Activated CD4-positive, alpha-beta memory T cell treated with anti-CD3 and anti-CD28 coated beads for 36 hours (primary cell): ENCODE measurements at places on chromosomes 13 and 19.

- DNase-seq = no peak
These were observed 26.2 kb upstream of the WDFY2 start for GRCh38 chr13:51557875-51558612.

- peak; percentile 75 for DNase-seq
These were observed 8.6 kb downstream of the ZBTB7A start for GRCh38 chr19:4057931-4058692.

DNA sequence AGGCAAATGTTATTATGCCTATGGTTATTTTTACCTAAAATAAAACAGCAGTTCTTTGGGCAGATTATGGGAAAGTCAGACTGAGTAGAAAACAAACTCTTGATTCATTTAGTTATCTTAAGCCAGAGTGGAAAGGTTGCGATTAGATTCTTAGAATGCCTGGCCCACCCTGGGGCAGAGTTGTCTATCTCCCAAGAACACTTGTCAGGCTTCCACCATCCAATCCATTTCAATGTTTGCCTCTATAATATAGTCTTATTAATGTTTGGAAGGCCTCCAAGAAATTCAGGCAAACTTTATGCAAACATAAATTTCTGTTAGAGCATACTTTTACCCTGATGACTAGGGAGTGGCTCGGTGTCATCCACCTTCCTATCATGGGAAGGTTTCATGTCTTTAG is 207.0 kb downstream of the SLITRK6 start:
- no peak for DNase-seq

GRCh38 chr13:77715233-77715891 is 17.9 kb downstream of the SLAIN1 start:
- DNase-seq = no peak

- no peak for DNase-seq
These were observed 363.1 kb downstream of the EFNB2 start for GRCh38 chr13:106172176-106172905.

GRCh38 chr19:5795382-5795919 is 4.5 kb upstream of the DUS3L start:
- DNase-seq = no peak

GRCh38 chr13:51283371-51283770 is 56.1 kb upstream of the SERPINE3 start:
- DNase-seq = no peak

DNA sequence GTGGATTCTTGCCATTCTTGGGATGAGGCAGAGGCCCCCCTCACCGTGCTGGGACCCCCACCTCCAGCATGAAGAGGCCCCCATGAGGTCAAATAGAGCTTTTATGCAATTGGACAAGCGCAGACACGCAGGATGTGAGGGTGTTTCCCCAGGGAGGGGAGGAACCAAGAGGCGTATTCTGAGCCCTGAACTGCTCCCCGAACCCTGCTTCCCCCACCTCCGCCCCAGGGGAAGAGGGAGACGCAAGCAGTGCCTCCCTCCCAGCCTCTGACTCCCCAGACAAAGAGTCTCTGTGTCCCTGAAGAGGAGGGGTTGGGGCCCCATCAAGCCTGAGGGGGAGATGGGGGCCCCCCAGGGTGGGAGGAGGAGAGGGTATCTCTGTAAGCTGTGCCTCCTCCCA is 1.3 kb upstream of the RDH8 start:
- no peak for DNase-seq

GRCh38 chr19:13483215-13483614 is 23.1 kb downstream of the CACNA1A start:
- DNase-seq = no peak

DNA sequence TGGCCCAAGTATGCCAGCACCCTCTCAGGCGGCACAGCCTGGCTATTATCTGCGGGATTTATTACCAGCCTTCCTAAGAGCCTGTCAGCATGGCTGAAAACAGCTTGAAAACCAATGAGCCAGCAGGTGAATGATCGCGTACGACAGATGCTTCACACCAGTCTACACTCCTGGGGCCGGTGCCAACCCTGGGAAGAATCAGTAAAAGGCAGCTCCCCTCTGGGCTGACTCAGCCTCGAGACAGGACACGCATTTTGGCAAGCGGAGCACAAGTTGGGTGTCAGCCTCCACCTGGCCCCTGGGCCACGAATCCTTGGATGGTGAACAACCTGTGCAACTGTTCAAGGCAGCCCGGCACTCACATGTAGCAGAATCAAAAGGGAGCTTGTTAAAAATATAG is 15.6 kb downstream of the EMP3 start:
- no peak for DNase-seq

DNA sequence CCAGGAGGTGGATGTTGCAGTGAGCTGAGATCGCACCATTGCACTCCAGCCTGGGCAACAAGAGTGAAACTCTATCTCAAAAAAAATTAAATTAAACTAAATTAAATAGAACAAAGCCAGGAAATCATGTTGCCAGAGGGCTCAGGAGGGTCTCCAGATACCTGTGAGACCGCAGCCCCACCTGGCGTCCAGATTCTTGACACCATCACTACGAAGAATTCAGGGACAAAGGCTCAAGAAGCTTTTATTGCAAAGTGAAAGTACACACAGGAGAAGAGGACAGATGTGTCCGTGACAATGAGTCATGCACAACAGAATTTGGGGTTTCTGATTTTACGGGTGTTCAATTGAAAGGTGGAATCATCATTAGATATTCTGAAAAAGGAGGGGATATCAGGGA is 76.6 kb downstream of the STOML3 start:
- no peak for DNase-seq

- no peak for DNase-seq
These were observed 196.7 kb downstream of the FOXO1 start for GRCh38 chr13:40469581-40470310.

GRCh38 chr13:26605845-26606244 is 48.4 kb downstream of the WASF3 start:
- no peak for DNase-seq

- no peak for DNase-seq
These were observed 1.1 kb downstream of the ZFP30 start for GRCh38 chr19:37654118-37654517.

DNA sequence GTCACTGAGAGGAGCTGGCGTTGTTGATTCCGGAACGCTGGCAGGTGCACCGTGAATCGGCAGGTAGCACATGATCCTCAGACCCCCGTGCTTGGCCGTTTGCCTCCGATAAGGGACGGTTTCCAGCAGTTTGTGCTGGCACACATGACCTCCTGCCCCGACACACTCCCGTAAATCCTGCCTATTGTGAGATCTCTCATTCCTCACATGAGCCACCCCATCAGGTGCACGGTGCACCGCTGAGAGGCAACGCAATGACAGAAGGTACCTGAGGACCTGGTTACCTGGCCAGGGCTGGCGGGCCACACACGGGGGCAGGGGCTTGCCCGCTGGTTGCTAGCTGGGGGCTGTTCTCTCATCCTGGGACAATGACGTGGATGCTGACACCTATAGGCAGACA is 2.1 kb upstream of the ADPRHL1 start:
- DNase-seq = no peak

- no peak for DNase-seq
These were observed 144.0 kb downstream of the KDM4B start for GRCh38 chr19:5112681-5113575.

DNA sequence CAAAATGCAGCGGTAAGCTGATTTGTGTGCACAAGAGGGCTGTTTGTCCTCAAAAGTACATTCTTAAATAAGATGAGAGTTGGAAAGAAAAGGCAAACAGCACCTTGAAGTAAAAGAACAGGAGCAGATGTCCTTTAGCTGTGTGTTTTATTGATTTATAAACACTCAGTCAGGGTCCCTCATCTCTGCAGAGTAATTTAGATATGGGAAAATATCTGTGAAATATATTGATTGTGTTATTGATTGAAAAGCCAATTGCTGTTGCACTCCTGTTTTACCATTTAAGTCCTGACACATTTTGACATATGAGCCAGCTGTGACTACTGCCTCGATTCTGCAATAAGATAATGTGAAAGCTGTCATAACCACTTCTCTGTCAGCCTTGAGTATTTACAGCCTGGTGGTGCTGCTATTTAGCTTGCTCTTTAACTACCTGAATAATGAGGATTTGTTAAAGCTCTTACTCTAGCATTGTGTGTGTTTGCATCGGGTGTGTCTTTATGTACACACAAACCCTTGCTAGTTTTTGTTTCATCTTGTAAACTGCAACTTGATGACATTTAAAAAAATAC is 550.1 kb downstream of the DACH1 start:
- no peak for DNase-seq

GRCh38 chr13:65825039-65825438 is 1405.1 kb downstream of the PCDH9 start:
- DNase-seq = no peak

DNA sequence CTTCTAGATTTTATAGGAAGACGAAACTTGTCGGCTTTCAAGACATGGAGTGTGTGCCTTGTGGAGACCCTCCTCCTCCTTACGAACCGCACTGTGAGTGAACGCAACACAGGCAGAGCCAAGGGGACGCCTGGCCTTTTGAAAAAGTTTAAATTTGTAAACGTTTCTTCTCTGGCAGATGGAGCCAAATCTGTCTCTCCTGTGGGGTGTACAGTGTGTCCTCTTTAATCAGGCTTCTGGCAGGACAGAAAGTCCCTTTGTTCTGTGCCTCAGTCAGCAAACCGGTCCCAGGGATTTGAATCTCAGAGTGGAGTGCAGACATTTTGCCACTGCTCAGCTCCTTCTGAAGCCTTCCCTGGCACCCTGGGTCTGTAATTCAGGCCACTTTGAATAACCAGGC is 56.5 kb downstream of the TNFRSF19 start:
- DNase-seq = no peak

GRCh38 chr19:14775869-14776586 is 2.3 kb downstream of the ADGRE2 start:
- no peak for DNase-seq

- DNase-seq = no peak
These were observed 196.7 kb upstream of the SLITRK6 start for GRCh38 chr13:85995788-85996418.

- no peak for DNase-seq
These were observed 33.1 kb downstream of the ITM2B start for GRCh38 chr13:48266150-48266549.

GRCh38 chr19:5031231-5032100 is 62.6 kb downstream of the KDM4B start:
- peak; percentile 88 for DNase-seq

- DNase-seq = peak; percentile 62
These were observed 21.3 kb downstream of the VRK3 start for GRCh38 chr19:50003810-50004419.

GRCh38 chr13:109314101-109314500 is 472.3 kb downstream of the IRS2 start:
- DNase-seq = no peak

DNA sequence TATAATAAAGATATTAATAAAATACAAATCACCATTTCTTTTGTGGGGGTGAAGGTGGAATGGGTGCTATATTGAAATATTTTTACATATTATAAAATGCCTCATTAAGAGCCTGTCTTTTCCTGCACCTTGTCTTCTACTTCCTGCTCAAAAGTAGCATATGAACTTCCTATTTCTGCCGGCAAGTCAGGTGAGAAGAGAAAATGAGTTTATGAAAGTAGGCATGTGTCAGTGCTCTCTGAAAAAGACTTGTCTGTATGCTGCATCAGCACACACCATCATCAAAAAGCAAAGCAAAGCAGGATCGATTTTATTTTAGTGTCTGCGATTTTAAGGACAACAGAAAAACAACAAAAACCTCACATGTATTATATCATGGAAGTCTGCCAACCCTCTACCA is 114.2 kb downstream of the RAP2A start:
- no peak for DNase-seq

- DNase-seq = peak; percentile 49
These were observed 232.5 kb downstream of the SLC7A1 start for GRCh38 chr13:29362849-29363604.

DNA sequence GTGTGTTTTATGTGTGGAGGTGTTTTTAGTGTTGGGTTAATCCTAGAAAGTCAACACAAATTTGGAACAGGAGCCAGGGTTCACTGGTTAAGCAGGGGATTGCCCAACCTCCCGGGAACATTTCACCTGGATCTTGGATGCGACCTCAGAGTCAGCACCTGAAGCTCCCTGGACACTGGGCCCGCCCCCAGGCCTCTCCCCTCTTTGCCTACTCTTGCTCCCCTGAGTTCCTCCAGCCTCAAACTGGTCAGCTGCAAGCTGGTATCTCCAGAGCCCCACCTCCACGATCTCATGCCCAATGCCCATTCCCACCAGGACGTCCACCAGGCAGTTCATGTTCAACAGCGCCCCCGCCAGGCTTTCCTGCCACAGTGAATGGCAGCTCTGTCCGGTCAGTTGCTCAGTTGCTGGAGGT is 9.7 kb downstream of the HSD17B14 start:
- no peak for DNase-seq

GRCh38 chr13:59519819-59520218 is 643.9 kb downstream of the DIAPH3 start:
- DNase-seq = no peak

DNA sequence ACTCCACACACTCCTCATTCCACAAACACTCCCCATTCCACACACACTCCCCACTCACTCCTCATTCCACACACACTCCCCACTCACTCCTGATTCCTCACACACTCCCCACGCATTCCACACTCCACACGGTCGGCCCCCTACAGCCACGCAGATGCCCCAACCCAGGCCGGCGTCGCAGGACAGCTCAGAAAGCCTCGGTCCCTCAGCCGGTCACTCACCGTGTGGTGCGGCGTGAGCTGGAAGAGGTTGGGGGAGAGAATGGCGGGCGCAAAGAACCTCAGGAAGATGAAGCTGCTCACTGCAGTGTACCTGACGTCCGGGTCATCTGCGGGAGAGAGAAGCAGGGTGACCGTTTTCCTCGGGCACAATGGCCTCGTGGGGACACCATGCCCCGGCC is 39.0 kb upstream of the C13orf46 start:
- no peak for DNase-seq

DNA sequence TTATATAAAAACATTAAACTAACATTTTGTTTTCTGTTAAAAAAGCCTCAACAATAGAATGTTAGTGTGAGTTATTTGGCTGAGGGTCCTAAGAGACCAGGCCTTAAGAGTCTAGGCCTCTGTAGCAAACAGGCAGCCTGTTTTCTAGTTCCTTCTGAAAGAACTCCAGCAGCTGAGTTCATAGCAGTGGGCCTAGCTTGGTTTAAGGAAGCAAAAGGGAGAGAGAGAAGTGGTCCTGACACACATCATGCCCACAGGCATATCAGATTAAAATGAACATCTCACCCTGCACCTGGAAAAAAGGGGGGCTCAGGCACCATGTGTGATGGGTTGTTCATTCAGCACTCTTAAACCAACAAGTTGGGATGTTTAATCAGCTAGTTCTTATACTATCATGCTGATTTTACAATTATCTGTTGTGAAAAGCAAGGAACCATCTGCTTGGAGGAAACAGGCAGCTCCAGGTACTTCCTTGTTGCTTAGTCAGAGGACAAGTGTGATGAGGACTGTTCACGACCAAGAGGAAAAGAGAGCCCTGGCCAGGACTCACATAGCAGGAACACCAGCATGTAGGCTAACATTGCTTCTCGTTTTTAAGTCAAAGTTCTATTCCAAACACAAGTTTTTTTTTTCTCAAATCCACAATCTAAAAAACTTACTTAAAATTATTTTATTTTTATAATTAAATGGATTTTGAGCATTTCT is 81.3 kb upstream of the FRY start:
- no peak for DNase-seq

GRCh38 chr13:26784704-26785639 is 24.4 kb upstream of the GPR12 start:
- DNase-seq = no peak
